ENCODE measurements at places on chromosomes 12 and 14.

- no peak for DNase-seq
These were observed 584 bp upstream of the NEDD1 start for GRCh38 chr12:96906498-96906848.

GRCh38 chr14:24063263-24063836 is 8.0 kb upstream of the CPNE6 start:
- no peak for DNase-seq

GRCh38 chr14:34498684-34499412 is 36.8 kb upstream of the SPTSSA start:
- peak; percentile 32 for DNase-seq

DNA sequence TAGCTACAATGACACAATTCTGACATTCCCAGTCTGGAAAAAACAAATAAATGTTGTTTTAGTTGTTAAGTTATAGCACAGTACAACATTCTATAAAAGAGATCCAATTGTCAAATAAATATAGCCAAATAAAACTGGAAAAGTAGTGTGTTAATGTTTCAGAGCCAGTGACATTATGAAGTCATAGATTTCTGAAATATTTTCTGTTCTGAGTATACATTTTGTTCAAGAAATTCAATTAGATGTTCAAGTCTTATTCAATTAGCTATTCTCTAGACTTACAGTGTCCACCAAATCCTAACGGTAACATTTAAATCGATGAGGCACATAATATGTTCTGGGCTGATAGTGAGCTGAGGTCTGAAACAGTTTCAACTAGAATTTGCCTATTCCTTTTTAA is 196.1 kb upstream of the ABCD2 start:
- no peak for DNase-seq

DNA sequence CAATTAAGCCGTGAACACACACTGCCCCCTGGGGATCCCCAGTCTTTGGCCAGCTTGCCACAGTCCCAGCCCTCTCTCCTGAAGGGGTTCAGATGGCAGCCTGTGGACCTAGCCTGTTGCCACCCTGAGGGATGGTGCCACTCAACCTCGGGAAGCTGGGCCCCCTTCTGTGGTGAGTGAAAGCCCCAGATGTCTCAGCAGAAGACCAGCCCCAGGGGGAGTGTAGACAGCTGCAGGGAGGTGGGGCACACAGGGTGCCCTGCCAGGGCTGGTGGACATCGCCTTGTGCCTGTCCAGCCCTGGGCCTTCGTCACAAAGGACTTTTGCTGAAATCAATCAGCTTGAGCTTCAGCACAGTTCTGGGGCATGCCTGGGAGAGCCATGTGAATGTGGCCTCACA is 32.4 kb downstream of the C14orf132 start:
- no peak for DNase-seq

GRCh38 chr12:11705010-11705409 is 55.5 kb downstream of the ETV6 start:
- no peak for DNase-seq

DNA sequence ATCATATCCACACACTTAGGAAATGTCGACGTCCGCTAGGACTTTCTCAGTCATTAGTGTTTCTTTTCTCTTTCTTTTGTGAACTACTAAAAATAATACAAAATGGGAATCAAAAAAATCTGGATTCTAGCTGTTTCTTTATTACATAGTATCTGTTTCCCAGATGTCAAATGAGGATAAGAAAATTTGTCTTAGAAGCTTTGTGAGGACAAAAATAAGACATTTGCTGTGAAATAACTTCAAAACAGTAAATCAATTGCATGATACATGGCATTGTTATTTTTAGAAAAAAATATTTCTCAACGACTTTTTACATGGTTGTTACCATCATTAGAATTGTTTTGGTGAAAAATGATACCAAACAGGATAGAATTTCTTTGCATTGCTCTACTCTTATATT is 71.4 kb upstream of the IFNG-AS1 start:
- DNase-seq, result no peak

GRCh38 chr12:93009533-93009932 is 80.4 kb upstream of the EEA1 start:
- DNase-seq, result peak; percentile 58

GRCh38 chr12:93714382-93714781 is 37.2 kb downstream of the CRADD start:
- DNase-seq, result no peak

DNA sequence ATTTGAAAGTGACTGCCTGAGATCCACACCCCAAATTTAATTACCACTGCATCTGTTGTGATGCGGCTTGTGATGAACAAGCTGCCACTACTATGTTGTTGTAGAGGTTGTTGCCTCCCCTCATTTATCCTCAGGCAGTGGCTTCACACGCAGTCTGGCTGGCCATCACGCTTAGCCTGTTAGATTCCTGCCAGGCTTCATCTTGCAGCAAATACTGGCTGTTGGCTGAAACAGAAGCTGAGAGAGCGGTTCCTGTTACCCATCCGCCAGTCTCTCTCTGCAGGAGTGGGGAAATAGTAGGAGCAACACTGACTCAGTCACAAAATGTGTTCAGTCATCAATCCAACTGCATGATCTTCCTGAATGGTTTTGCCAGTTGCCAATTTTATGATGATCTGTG is 934.4 kb downstream of the FLRT2 start:
- DNase-seq, result no peak

DNA sequence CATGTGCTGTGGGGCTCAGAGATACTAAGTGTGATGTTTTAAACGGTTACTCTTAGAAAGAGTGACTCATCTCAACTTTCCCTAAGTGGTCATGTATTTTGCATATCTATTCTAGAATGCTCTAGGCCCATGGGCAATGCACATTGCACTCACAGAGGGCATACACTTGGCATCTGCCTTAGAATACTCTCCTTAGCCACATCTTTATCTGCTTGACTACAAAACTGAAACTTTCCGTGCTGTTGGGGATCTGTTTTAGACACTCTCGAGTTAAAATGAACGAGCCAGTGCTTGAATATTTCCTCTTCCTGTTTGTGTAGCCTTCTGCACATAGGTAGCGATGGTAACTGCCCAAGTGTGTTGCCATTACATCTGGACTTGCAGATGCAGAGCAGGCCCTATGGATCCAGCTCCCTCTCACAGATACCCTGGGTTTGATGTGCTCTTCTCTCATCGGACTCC is 180.5 kb downstream of the CAND1 start:
- peak; percentile 86 for DNase-seq

DNA sequence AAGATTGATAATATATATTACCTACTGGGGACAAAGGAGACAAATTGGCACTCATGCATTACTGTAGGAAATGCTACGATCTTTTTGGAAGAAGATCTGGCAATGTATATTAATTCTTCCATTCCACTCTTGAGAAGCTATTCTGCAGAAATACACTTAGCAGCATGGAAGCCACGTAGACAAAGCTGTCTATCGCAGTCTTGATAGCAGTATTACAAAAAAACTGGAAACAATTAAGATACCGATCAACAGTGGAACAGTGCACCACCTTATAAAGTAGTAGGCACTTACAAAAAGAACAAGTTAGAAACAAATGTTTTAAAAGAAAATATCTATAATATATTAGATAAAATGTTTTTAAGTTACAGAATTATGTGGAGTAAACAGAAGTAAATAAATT is 87.2 kb downstream of the ABCD2 start:
- no peak for DNase-seq

DNA sequence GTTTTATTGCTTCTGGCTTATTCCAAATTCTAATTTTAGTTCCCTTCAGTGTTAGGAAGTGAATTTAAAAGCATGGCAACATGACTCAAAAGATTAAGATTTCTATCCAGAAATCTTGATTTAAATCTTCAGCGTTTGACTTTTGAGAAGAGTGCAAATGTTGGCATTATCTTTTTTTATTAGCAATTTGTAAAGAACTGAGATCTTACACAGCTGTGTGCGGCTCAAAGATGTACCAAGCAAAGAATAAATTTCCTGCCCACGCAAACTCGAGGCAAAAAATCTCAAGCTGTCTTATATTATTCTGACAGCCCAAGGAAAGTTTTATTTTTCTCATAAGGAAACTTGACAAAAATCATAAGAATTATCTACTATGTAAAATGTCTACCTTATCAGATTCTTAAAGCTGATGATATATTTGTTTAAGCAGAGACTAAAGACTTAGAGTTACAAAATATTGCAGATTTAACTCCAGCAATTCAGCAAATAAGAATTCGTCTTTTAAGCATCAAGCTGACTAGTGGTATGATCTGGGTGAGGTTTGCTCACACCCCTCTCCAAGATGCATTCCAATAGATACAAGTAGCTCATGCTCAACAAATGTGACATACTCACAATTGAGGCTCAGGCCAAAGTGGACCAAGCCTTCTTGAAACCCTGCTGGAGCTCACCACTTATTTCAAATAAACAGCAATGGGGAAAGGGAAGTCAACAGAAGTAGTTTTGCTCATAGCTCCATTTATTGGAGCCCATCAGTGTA is 47.4 kb upstream of the POC1B start:
- DNase-seq, result no peak

Data from GM12865 (cell line).